RKO (cell line): ENCODE measurements at places on chromosomes 16 and 17.

DNA sequence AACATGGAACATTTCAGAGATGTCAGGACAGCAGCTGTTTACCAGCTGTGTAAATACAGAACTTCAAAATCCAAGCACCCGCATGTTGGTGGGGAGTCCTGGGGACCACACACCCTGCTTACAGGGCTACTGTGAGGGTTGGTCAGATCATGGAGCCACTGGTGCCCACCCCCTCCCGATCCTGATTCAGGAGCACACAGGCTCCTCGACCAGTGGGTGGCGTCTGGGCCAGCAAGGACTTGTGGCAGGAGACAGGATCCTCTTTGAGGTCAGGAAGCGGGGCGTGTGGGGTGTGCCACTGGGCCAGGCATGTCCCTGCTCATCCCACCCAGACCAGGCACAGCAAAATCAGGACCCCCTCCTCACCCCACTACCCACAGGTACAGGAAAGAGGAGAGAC lies 83.6 kb downstream of the SDK2 start:
- DNase-seq: no peak

DNA sequence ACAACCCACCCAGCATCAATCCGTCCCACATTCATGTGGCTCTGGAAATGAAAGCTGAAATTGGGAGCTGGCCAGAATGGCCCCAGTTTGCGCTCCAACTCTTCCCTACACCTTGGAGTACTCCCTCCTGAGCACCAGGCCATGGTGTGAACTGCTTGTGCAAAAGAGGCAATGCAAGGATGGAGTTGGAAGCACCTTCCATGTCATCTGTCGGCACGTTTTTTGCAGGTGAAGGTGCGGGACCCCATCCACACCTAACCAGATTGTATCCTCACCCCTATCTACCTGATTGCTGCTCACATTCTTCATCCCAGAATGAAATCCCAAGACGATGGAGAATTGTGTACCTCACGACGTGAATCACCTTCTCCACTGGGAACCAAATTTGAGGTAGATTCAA lies 136.6 kb upstream of the WSB1 start:
- no peak for DNase-seq

DNA sequence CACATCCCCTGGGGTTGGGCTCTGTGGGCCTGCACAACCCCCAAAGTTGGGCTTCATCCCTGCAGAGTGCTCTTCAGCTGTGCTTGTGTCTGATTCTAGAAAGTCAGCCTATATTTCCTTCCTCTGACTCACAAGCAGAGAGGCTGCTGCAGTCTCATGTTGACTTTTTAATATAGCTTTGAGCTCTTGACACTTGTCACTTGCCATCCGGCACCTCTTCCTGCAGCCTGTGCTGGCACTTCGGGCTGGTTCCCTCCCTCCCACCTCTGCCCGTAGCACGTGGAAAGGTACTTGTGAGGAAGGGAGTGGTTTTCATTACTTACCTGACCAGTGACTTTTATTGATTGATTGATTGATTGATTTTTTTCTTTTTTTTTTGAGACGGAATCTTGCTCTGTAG lies 19.0 kb upstream of the JPT2 start:
- DNase-seq: no peak

GRCh38 chr17:40541873-40542557 lies 23.3 kb downstream of the CCR7 start:
- no peak for DNase-seq

GRCh38 chr17:31448467-31449077 lies 57.1 kb downstream of the RAB11FIP4 start:
- no peak for DNase-seq

- no peak for DNase-seq
These were observed 12.2 kb downstream of the FBXO31 start for GRCh38 chr16:87371261-87371866.

- DNase-seq: no peak
These were observed 31.3 kb downstream of the DCUN1D3 start for GRCh38 chr16:20868890-20869289.

GRCh38 chr17:76633628-76634328 lies 9.8 kb downstream of the ST6GALNAC1 start:
- DNase-seq: no peak

- no peak for DNase-seq
These were observed 22.9 kb upstream of the MPRIP start for GRCh38 chr17:17019430-17019762.

DNA sequence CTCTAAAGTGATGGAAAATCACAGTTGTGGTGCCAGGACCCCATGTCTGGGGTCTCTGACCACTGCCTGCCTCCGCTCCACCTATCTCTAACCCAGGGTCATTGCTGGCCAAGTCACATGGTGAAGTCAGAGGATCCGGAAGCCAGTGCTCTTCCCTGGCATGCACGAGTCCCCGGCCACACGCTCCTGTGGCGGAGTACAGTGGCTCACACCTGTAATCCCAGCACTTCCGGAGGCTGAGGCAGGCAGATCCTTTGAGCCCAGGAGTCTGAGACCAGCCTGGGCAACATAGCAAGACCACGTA lies 21.5 kb upstream of the RBFOX3 start:
- no peak for DNase-seq

DNA sequence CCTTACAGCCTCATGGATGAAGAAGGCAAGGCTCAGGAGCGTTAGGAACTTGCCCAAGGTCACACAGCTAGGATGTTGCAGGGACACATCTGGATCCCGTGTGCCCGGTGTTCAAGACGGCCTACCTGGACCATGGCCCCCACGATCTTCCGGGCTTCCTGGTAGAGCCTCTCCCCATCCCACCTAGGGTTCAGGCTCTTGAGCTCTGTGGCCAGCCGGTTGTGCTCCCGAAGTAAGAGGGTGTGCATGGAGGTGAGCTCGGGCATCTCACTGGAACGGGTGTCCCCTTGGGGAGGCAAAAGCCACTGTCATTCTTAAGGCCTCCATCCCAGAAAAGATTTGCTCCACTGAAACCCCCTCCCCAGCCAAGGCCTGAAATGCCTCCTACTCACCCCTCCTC lies 5.3 kb downstream of the MPO start:
- no peak for DNase-seq
